A549 (cell line): ENCODE measurements at places on chromosomes 2 and 18.

GRCh38 chr18:25282896-25283703 lies 68.9 kb downstream of the ZNF521 start:
- DNase-seq, result no peak

GRCh38 chr2:120972286-120972685 lies 236.6 kb downstream of the GLI2 start:
- no peak for DNase-seq

GRCh38 chr18:73384246-73384645 lies 516.5 kb upstream of the NETO1 start:
- no peak for DNase-seq

- no peak for DNase-seq
Measured at GRCh38 chr2:27815860-27816438, 44.4 kb downstream of the MRPL33 start.

DNA sequence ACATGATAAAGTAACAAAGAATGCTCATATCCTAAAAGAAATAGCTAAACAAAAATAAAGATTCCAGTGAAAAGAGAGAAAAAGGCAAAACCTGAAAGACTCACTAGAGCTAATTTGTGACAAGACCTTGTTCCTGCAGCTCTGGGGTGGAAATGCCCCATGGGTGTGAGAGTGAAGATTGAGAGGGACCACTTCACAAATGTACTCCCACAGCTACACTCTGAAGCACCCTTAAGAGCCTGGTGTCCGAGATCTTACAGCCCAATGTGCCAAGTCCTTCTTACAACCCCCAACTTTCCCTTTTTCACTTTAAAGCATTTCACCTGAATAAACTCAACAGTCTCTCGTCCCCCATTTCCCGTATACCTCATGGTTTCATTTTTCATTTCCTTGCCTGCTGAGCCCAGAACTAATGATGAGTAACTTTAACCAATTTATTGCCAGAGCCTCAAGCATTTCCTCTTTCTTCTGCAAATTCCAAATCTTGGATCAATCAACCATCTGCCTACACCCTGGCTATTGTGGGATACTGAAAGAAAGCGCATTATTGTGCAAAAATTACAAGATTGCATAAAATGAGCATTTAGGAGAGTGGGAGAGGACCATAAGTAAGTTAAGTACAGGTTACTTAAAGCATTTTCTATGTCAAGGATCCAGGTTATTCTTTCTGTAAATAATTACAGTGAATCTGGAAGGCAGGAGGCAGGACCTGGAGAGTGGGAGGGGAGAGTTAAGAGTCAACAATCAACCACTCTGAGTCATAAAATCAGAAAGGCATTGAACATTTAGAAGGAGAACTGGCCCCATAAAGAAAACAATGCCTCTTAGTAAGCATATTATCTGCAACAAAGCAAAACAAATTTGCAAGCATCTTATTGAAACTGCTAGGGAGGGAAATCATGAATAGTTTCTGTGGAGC lies 804.4 kb upstream of the CELF4 start:
- DNase-seq, result no peak

GRCh38 chr2:62569907-62570841 lies 64.2 kb upstream of the TMEM17 start:
- peak; percentile 99 for DNase-seq

DNA sequence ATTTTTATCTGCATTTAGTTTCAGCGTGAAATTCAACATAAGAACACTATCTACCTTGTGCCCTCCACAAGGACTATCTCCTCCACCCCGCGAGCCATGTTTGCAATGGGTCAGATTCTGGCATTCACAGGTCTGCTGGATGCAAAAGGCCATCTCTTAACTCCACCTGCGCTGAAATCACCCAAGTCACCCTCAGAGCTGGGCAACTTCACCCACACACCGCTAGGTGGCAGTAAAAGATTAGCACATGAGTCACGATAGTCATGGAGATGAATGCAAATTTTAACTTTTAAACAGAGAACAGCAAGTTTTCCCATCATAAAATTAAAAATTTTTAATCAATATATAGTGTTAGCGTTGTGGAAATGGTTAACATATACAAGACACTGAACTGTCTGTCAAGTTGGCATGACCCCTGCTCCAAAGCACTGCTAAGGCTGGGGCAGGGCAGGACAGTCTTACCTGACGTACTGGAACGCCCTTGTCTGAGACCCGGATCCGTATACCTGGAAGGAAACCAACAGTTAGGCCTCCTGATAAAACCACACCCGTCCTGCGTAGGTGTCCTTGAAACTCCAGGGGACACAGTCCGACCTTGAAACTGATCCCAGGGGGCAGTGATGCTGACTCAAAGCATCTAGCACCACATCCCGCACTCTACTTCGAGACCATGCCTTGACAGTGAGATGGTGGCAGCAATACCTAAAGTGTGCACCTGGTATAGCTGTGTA lies 89.6 kb downstream of the UXS1 start:
- DNase-seq, result peak; percentile 69

DNA sequence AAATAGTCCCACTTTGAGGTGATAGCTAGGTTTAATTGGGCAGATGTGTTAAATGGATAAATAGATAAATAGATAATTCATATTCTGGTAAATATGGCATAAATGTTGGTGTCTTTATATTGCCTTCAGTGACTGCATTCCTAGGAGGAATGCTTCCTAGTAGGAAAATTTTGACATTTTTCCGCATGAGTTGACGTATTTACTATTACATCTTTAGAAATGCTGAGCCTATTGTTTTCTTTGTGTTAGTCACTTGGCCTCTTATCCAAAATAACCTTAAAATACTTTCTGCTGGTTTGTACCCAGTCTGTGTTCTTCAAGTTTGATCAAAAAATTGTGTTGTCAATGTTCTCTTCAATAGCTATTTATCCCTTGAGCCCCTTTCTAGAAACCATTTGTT lies 495.6 kb upstream of the ZEB2 start:
- no peak for DNase-seq

- DNase-seq, result no peak
Measured at GRCh38 chr18:25170402-25170801, 181.6 kb downstream of the ZNF521 start.

DNA sequence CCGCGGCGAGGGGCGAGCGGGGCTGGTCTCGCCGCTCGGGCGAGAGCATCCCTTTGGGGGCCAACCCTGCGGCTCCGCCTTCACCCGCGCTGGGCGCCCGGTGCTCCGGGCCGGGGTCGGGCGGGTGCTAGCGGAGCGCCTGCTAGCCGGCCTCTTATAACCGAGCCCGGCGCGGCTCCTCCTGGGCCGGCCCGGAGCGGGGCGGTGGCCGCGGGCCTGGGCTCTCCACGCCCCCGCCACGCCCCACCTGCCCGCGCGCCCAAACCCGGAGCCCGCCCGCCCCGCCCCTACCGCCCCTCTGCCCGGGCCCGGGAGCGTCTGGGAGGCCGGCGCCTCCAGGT lies at the start of gene FOXI3:
Gene FOXI3 (minus strand): TSS at position 129 of the 341 bp plus-strand sequence. CDS start 158 bp downstream, outside the sequence.
- no peak for DNase-seq

GRCh38 chr2:158239271-158239670 lies 137.6 kb downstream of the UPP2 start:
- DNase-seq, result no peak

DNA sequence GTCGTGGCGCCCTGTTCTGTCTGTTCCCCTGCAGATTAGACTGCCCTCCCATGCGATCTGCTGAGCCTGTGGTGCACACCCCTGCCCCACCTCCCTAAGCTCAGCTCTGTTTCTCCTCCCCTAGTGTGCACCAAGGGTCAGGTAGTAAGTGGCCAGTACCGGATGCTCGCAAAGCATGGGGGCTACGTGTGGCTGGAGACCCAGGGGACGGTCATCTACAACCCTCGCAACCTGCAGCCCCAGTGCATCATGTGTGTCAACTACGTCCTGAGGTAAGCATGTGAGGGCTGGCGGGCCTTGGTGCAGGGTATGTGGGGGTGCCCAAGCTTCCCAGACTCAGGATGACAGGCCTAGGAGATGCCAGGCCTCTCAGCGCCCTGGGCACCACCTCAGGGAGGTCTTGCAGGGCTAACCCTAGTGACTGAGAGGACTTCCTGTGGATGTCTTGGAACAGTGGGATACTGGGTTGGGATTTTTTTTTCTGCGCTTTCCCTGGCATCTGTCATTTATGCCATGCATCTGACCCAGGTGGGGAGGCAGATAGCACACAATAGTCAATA lies 78.4 kb downstream of the EPAS1 start:
- no peak for DNase-seq

GRCh38 chr2:157848213-157848612 lies 27.9 kb downstream of the ACVR1 start:
- no peak for DNase-seq

- no peak for DNase-seq
Measured at GRCh38 chr18:75036917-75037688, 171.8 kb downstream of the PTGR3 start.

- DNase-seq, result no peak
Measured at GRCh38 chr2:98153481-98153880, 66.5 kb downstream of the VWA3B start.

- DNase-seq, result no peak
Measured at GRCh38 chr2:120954939-120955338, 219.3 kb downstream of the GLI2 start.

DNA sequence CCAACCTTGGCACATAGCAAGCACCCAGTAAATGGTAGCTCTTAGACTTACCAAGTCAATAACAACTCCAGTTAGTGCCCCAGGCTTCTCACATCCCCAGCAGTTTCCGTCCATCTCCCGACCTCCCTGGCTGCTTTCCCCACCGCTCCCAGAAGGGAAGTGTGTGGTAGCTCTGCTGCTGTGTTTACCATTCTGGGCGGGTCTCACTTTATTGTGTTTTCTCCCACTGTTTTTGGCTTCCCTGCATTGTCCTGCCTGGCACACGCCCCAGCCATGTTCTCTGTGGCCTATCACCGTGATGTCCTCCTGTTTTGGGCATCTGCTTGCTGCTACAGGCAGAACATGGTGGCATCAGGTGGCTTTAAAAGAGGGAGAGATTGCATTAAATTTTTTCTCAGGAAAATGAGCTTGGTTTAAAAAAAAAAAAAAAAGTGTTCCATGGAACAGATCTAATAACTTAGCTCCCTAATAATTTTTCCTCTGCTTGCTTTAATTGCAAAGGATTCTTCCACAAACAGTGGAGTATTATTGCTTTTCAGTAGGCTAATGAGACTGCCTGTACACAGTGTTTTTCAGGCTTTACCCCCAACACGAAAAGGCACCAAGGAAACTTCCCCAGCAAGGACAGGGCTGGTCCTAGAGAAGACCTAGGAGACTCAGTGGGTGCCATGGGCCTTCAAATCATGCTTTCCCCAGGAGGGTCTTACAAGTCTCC lies 8.0 kb upstream of the COX7A2L start:
- peak; percentile 49 for DNase-seq

- no peak for DNase-seq
Measured at GRCh38 chr2:42171396-42171980, 2.3 kb downstream of the EML4 start.

GRCh38 chr2:32745191-32745590 lies 117.3 kb downstream of the TTC27 start:
- DNase-seq, result no peak

- DNase-seq, result no peak
Measured at GRCh38 chr18:39380866-39381265, 1815.3 kb upstream of the CELF4 start.

DNA sequence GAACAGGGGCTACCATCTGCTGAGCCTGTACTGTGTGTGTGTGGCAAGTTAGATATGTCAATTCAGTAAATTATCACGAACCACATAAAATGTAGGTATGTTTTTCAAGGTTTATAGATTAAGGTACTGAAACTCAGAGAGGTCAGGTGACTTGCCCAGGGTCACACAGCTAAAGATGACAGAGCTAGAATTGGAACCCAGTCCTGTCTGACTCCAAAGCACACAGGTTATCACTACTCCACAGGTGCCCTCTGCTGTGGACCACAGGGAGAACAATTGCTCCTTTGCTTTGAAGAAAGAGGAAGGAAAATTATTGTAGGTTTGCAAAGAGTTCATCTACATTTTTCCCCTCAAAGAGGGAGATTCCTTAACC lies 229.7 kb upstream of the AGAP1 start:
- DNase-seq, result peak; percentile 18

DNA sequence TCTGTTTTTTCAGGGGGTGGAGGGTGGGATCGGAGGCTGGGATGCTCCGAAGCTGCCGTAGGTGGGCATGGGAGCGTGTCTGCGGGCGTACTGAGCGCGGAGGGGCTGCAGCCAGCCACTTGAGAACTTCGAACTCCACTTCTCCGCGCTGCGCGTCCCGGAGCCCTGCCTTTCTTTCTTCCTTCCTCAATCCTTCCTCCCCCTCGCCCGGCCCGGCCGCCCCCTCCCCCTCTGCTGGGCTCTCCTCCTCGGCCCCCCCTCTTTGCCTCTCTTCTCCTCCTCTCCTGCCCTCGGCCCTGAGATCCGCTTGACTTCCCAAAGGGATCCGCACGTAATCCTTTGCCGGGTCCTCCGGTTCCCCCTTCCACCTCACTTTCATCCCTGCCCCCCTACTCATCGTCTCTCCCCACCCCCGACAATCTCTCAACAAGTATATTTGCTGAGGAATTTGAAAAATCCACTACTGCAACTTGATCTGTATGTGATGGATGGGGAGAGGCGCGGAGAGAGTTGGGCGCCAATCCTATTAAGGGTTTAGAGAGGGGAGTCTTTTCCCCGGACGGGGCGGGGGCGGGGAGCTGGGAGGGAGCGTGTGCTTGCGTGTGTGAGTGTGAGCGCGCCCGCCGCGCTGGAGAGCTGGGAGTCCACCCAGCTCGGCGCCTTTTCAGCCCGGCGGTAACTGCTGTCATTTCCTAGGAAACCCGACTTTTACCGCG lies 1.1 kb downstream of the GLI2 start:
- peak; percentile 83 for DNase-seq

GRCh38 chr2:180524499-180524898 lies 455.9 kb upstream of the UBE2E3 start:
- no peak for DNase-seq

GRCh38 chr2:133652398-133652797 lies 84.1 kb upstream of the NCKAP5 start:
- DNase-seq, result no peak

GRCh38 chr2:159285929-159286708 lies at the start of gene WDSUB1:
WDSUB1 (minus strand) TSS chr2:159286703; CDS start chr2:159283069, 3,634 bp downstream.
- peak; percentile 39 for DNase-seq

DNA sequence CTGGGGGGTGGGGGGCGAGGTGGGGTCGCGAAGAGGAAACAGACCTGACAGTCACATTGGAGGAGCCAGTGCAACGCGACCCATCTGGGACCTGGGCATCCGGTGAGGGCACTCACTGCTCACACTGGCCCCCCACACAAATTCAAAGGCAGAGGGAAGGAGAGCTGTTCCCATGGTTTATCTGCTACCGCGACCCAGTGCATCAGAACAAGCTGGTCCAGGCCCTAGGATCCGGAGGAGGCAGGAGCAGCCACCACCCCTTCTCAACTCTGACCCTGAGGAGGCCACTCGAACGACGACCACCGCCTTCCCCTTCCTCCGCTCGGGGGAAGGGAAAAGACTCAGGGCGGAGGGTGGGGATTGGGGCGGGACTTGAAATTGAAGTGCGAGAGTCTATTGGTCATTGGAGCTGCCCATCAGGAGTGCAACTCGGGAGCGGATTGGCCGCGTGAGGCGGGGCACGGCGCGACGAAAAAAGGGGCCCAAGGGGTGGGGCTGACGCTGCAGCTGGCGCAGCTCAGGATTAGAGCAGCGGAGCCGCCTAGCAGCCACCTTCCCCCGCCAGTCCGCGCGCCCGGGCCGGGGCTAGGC lies at the start of gene CDK5R2:
Gene CDK5R2 (plus strand): TSS at position 526 of the 591 bp plus-strand sequence. CDS start 155 bp downstream, outside the sequence.
- peak; percentile 88 for DNase-seq

GRCh38 chr18:477565-477964 lies 22.9 kb downstream of the COLEC12 start:
- DNase-seq, result peak; percentile 28
